PC-3 (cell line): ENCODE measurements at places on chromosomes 6 and 20. TPM values are rescaled to one million over a fixed set of nuclear protein-coding genes. Genes with fewer than 3 reads are reported as not detected.

The ADGRF5 gene
- total RNA-seq, result 0.75 and 1.6 TPM in 2 replicates

The CPXM1 gene
- total RNA-seq, result not detected in 2 replicates

DNA sequence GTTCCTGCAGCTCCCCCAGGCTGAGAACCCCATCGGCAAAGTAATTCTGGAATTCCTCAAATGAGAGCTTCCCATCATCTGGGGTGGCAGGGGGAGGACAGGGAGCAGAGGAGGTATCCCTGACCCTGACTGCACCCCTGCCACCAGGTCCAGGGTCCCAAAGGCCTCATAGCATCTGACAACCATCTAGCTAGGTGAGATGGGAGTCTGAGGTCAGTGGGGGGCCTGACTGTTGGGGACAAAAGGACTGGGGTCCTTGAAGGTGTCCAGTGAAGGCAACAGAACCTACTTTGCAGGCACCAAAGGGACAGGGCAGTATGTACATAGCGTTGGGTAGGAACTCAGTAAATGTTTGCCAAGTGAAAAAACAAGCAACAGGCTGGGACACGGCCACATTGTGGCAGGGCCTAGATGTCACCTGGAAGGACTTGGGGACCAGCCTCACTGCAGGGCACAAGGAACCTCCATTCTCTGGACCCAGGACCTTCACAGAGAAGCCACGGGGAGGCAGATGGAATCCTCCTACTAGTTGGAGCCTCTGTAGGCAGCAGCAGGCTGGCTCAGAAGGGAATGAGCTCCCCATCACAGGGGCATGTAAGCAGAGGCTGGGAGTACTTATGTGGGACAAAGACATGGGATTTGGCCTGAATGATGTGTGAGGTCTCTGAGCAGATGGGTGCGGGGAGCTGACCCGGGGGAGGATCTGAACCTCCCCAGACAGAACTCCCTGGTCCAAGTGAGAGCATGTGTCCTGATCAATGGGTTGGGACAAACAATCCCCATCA, 3.3 kb downstream of the NECAB3 start:
- H3K27ac ChIP-seq, result no peak overlapping the region
- no peak overlapping the region for H3K4me3 ChIP-seq
- H3K4me1 ChIP-seq, result peaks cover 31% of the 10 kb centered on the region
- no peak for DNase-seq
- H3K27me3 ChIP-seq, result no peaks in the 10 kb centered on the region
- H3K36me3 ChIP-seq, result peaks cover 14% of the 10 kb centered on the region; the same call in 1 of the 2 replicates

GRCh38 chr6:44731485-44732095, 344.1 kb downstream of the CDC5L start:
- H3K27me3 ChIP-seq, result no peaks in the 10 kb centered on the region
- H3K4me1 ChIP-seq, result peaks cover 33% of the 10 kb centered on the region
- no peaks in the 10 kb centered on the region for H3K36me3 ChIP-seq
- H3K4me3 ChIP-seq, result peak overlapping the region; percentile 39; the same call in 1 of the 2 replicates
- peak overlapping the region; percentile 84 for H3K27ac ChIP-seq

GRCh38 chr6:3506751-3507383, 50.0 kb upstream of the SLC22A23 start:
- H3K27ac ChIP-seq, result no peak overlapping the region
- H3K27me3 ChIP-seq, result no peaks in the 10 kb centered on the region

DNA sequence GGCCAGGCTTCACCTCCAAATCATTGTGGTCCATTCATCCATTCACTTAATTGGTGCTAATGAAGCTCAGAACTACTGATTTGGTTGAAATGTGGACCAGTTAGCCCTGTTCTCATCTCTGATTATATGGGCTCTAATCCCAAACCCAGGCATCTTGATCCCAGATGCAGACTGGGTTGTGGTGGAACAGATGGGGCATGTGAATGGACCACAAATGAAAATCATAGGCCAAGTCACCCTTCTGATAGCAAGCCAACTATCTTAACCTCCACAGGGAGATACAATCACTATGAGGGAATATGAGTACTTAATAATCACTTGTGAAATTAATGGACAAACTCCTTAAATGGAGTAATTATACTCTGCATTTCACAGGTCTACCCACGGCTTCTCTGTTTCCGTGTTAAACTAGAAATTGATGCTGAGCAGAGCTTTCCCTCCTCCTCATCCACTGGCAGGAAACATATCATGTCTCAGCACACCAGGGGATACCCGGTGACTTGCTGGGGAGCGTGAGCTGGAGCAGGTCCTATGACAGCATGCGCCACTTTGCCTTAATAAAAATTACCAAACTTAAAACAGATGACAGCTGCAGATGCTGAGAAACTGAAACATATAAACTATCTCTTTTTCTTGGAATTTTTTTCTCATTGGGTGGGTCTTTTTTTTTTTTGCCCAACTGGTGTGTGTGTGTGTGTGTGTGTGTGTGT, 108.8 kb upstream of the HEY2 start:
- H3K27ac ChIP-seq, result no peak overlapping the region
- H3K4me3 ChIP-seq, result no peak overlapping the region
- H3K4me1 ChIP-seq, result no peaks in the 10 kb centered on the region
- no peaks in the 10 kb centered on the region; the same call in 1 of the 2 replicates for H3K27me3 ChIP-seq
- DNase-seq, result no peak
- no peaks in the 10 kb centered on the region for H3K36me3 ChIP-seq

DNA sequence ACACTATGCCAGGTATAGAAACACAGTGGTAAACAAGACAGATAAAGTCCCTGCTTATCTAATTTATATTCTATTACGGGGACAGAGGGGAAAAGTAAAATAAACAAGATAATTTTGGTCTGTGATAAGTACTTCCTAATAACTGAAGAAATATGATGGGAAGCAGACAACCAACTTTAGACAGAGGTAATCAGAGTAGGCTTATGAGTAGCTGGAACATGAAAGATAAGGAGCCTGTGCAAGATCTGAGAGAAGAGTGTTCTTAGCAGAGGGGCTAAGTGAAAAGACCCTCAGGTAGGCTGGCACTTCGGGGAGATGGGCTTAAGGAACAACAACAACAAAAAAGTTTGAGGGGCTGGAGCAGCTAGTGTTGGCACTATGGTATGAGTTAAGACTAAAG, 4.1 kb downstream of the RNF8 start:
- no peak overlapping the region for H3K4me3 ChIP-seq
- H3K36me3 ChIP-seq, result peaks cover 16% of the 10 kb centered on the region; the same call in 1 of the 2 replicates
- no peak overlapping the region for H3K27ac ChIP-seq
- DNase-seq, result no peak

- DNase-seq, result no peak
- no peaks in the 10 kb centered on the region for H3K4me1 ChIP-seq
- H3K27ac ChIP-seq, result no peak overlapping the region
- no peak overlapping the region for H3K4me3 ChIP-seq
- no peaks in the 10 kb centered on the region for H3K27me3 ChIP-seq
These were observed 40.1 kb downstream of the ITPR3 start for GRCh38 chr6:33661106-33661838.
